ENCODE measurements at places on chromosomes 16 and 17. TPM values are rescaled to one million over a fixed set of nuclear protein-coding genes. Genes with fewer than 3 reads are reported as not detected.

PDILT gene
- total RNA-seq = not detected

KRTAP4-1 gene
- total RNA-seq = not detected

CDH11 gene
- total RNA-seq = 72.6 TPM

RNF222 gene
- not detected for total RNA-seq

USP43 gene
- total RNA-seq = 0.30 TPM

SAMD14 gene
- 0.90 TPM for total RNA-seq

SLC46A1 gene
- 6.1 TPM for total RNA-seq

VMO1 gene
- 1.9 TPM for total RNA-seq

FSCN2 gene
- 4.4 TPM for total RNA-seq

CBFA2T3 gene
- total RNA-seq = 3.3 TPM

KRT28 gene
- not detected for total RNA-seq

SLC22A31 gene
- total RNA-seq = 1.4 TPM

KRTAP1-1 gene
- total RNA-seq = not detected

CACNG5 gene
- total RNA-seq = not detected

FBXO39 gene
- not detected for total RNA-seq

SOCS7 gene
- total RNA-seq = 17.3 TPM

TNP2 gene
- not detected for total RNA-seq

KRTAP4-4 gene
- total RNA-seq = not detected

MMP2 gene
- 525 TPM for total RNA-seq

HBA2 gene
- total RNA-seq = 33.3 TPM

ERAL1 gene
- total RNA-seq = 41.6 TPM

TBC1D3D gene
- not detected for total RNA-seq

KRTAP9-2 gene
- total RNA-seq = not detected

CA7 gene
- total RNA-seq = not detected

GPRC5B gene
- 116 TPM for total RNA-seq

Data from tibial nerve (tissue), 4 donors.